ENCODE measurements at places on chromosomes 2 and 18.

GRCh38 chr2:83696838-83697237 lies 762.2 kb downstream of the SUCLG1 start:
- H3K27me3 ChIP-seq: no peaks in the 10 kb centered on the region
- H3K27ac ChIP-seq: no peak overlapping the region
- no peaks in the 10 kb centered on the region for H3K36me3 ChIP-seq

DNA sequence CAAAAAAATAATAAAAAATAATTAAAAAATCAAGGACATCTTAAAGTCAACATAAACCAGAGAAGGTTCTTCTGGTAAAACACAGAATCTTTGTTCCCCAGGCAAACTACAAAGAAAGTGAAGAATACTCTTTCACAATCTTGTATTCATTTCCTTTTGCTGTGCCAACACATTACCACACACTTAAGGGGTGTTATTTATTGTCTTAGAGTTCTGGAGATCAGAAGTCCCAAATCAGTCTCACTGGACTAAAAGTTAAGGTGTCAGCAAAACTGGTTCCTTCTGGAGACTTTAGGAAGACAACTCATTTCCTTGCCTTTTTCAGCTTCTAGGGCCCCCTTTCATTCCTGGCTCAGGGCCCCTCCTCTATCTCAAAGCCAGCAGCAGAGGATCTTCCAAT lies 12.2 kb upstream of the CAB39 start:
- no peaks in the 10 kb centered on the region for H3K4me1 ChIP-seq
- no peaks in the 10 kb centered on the region for H3K36me3 ChIP-seq
- H3K27me3 ChIP-seq: no peaks in the 10 kb centered on the region

DNA sequence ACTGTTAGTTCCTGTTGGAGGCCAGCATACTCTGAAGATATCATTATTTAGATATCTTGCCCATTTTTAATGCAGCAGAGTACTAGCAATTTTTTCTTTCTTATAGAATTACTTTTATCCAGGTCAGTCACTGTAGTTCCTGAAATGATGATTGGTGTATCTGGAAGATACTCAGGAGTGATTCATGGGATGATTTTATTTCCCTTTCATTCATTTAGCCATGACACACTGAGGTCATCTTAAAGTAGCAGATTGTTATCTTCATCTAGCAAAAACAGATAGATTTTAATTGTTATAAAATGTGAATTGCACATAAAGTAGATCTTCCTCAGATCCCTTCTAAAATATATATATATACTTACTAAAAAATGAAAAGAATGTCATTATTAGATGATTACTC lies 109.1 kb downstream of the PIK3C3 start:
- H3K4me1 ChIP-seq: no peaks in the 10 kb centered on the region
- H3K27ac ChIP-seq: no peak overlapping the region
- no peak for DNase-seq
- no peaks in the 10 kb centered on the region for H3K27me3 ChIP-seq
- H3K4me3 ChIP-seq: no peak overlapping the region
- peaks cover 8% of the 10 kb centered on the region for H3K36me3 ChIP-seq

DNA sequence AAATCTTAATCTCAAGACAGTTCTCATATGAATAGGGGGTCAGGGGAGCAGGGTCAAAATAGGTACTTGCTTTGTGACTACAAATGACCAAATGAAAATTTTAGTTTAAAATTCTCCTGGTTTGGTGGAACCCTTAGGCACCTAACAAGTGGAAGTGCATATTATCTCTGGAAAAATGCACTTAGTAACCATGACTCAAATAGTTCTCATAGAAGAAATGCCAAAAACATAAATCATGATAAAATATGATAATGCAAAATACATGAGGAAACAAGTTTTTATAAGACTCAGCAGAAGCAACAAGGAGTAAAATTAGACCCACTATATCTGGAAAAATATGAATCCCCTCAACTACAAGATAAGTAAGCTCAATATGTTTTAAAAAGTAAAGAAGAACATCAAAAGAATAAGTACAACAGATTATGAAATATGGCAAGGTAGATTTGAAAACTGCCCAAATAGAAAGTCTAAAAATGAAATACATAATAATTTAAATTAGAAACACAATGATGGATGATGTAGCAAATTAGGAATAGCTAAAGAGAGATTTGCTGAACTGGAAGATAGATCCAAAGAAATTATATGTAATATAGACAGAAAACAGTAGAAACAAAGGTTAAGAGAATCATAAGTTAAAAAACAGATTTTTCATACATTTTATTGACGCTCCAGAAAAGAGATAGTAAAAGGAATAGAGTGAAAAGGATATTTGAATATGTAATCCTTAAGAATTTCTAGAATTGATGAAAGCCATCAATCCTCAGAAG lies 308.3 kb downstream of the SETBP1 start:
- H3K4me3 ChIP-seq: no peak overlapping the region
- H3K36me3 ChIP-seq: no peaks in the 10 kb centered on the region
- H3K4me1 ChIP-seq: no peaks in the 10 kb centered on the region
- H3K27ac ChIP-seq: no peak overlapping the region
- no peak for DNase-seq

- DNase-seq: no peak
- H3K4me1 ChIP-seq: no peaks in the 10 kb centered on the region
- H3K27ac ChIP-seq: peak overlapping the region; percentile 16
These were observed 55.1 kb upstream of the MAP4K3 start for GRCh38 chr2:39492095-39492590.

- H3K27ac ChIP-seq: no peak overlapping the region
- no peaks in the 10 kb centered on the region for H3K36me3 ChIP-seq
- H3K27me3 ChIP-seq: no peaks in the 10 kb centered on the region
- no peak for DNase-seq
- H3K4me1 ChIP-seq: no peaks in the 10 kb centered on the region
These were observed 6.3 kb upstream of the MEP1B start for GRCh38 chr18:32183503-32183902.

GRCh38 chr2:217327953-217328621 lies 468.2 kb upstream of the TNP1 start:
- no peaks in the 10 kb centered on the region for H3K36me3 ChIP-seq
- no peaks in the 10 kb centered on the region for H3K27me3 ChIP-seq
- H3K27ac ChIP-seq: no peak overlapping the region
- H3K4me1 ChIP-seq: no peaks in the 10 kb centered on the region

GRCh38 chr2:106965611-106966010 lies 79.6 kb upstream of the ST6GAL2 start:
- DNase-seq: no peak
- no peaks in the 10 kb centered on the region for H3K36me3 ChIP-seq
- H3K27ac ChIP-seq: no peak overlapping the region
- no peaks in the 10 kb centered on the region for H3K4me1 ChIP-seq
- H3K4me3 ChIP-seq: no peak overlapping the region

DNA sequence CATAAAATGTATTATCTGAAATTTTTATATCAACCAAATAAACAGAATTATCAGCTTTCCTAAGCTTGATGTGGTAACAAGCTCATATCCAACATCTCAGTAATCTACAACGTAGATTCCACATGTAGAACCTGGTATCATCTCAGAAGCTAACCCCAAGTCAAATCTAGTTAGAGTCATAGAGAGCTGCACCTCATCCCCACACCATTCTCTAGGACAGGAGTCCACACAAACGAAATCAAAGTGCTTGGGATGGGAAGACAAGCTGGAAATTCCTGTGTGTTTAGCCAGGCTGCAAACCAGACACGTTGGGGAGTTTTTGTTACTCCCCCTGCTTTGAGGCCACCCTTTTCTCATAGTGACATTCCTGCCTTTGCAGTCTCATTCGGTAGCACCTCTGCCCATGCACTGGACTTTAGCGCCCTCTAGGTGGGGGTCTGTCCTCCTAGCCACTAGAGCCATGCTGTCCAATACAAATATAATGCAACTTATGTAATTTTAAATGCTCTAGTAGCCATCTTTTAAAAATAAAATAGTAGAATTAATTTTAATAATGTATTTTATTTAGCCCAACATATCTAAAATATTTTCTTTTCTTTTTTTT lies 28.1 kb upstream of the SATB2 start:
- no peak overlapping the region for H3K4me3 ChIP-seq
- no peak overlapping the region for H3K27ac ChIP-seq
- no peaks in the 10 kb centered on the region for H3K4me1 ChIP-seq
- DNase-seq: no peak
- no peaks in the 10 kb centered on the region for H3K27me3 ChIP-seq
- H3K36me3 ChIP-seq: no peaks in the 10 kb centered on the region

GRCh38 chr2:23709311-23709710 lies 217.6 kb downstream of the ATAD2B start:
- H3K27ac ChIP-seq: no peak overlapping the region
- no peak for DNase-seq
- peaks cover 9% of the 10 kb centered on the region for H3K36me3 ChIP-seq
- H3K4me1 ChIP-seq: no peaks in the 10 kb centered on the region
- H3K27me3 ChIP-seq: no peaks in the 10 kb centered on the region
- no peak overlapping the region for H3K4me3 ChIP-seq

GRCh38 chr2:96407919-96408550 lies 72.5 kb downstream of the NCAPH start:
- H3K4me1 ChIP-seq: no peaks in the 10 kb centered on the region
- no peaks in the 10 kb centered on the region for H3K36me3 ChIP-seq
- no peak overlapping the region for H3K4me3 ChIP-seq
- no peaks in the 10 kb centered on the region for H3K27me3 ChIP-seq
- DNase-seq: no peak
- peak overlapping the region; percentile 80 for H3K27ac ChIP-seq

GRCh38 chr2:159022019-159022418 lies 53.6 kb downstream of the TANC1 start:
- H3K4me1 ChIP-seq: no peaks in the 10 kb centered on the region
- no peaks in the 10 kb centered on the region for H3K36me3 ChIP-seq
- DNase-seq: no peak
- no peaks in the 10 kb centered on the region for H3K27me3 ChIP-seq

DNA sequence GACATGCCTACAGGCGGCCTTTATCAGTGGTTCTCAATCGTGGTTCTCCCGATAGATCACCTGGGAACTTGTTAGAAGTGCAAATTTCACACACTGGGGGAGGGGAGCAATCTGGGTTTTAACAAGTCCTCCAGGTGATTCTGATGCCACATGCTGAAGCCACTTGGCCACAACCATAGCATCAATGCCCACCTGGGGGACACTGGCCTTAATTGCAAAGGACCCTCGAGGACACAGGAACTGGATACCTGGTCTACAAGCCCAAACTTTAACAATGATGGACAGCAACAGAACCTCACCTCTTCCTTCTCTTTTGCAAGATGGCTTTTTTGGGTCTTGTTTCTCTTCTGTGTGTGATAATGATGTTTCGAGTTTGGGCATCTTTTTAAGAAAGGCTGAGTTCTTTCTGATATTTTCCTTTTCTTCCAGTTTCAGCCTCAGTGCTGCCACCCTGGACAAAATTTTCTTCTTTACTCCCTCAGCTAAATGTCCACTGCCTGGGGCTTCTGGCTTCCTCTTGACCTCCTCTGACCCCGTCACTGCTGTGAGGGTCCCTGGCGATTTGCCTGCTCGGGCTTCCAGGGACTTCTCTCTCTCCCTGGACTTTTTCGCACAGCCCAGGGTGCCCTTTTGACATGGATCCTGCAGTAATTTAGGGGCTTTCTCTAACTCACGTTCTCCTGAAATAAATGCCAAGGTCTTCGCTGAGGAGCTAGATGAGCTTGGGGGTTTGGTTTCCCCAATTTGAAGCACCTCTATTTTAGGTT lies 94.2 kb downstream of the ALPK2 start:
- no peaks in the 10 kb centered on the region for H3K27me3 ChIP-seq
- H3K4me3 ChIP-seq: no peak overlapping the region
- no peaks in the 10 kb centered on the region for H3K36me3 ChIP-seq

GRCh38 chr2:189347540-189347939 lies 93.7 kb upstream of the WDR75 start:
- H3K4me3 ChIP-seq: no peak overlapping the region
- no peaks in the 10 kb centered on the region for H3K4me1 ChIP-seq
- no peaks in the 10 kb centered on the region for H3K36me3 ChIP-seq
- H3K27ac ChIP-seq: peak overlapping the region; percentile 46
- no peaks in the 10 kb centered on the region for H3K27me3 ChIP-seq

- H3K4me3 ChIP-seq: no peak overlapping the region
- H3K27ac ChIP-seq: peak overlapping the region; percentile 56
- peaks cover 7% of the 10 kb centered on the region for H3K4me1 ChIP-seq
- no peaks in the 10 kb centered on the region for H3K27me3 ChIP-seq
These were observed 10.1 kb downstream of the IWS1 start for GRCh38 chr2:127516041-127516762.

DNA sequence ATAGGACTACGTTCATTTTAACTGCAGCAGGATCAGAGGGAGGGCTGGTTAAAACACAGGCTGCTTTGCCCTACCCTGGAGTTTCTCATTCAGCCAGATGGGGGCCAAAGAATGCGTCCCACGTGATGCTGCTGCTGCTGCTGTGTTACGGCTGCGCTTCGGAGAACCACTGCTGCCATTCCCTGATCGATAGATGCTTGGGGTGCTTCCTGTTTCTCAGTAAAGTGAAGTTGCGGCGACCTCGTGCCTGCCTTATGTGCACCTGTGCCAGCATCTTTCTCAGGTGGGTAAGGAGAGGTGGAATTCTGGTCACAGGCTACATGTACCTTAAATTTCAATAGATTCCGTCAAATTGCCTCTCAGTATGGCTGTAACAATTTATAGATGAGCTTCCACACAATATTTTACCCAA lies 24.7 kb upstream of the TOGARAM2 start:
- H3K27ac ChIP-seq: no peak overlapping the region
- no peaks in the 10 kb centered on the region for H3K4me1 ChIP-seq
- H3K27me3 ChIP-seq: no peaks in the 10 kb centered on the region
- no peak overlapping the region for H3K4me3 ChIP-seq
- no peaks in the 10 kb centered on the region for H3K36me3 ChIP-seq
- no peak for DNase-seq

DNA sequence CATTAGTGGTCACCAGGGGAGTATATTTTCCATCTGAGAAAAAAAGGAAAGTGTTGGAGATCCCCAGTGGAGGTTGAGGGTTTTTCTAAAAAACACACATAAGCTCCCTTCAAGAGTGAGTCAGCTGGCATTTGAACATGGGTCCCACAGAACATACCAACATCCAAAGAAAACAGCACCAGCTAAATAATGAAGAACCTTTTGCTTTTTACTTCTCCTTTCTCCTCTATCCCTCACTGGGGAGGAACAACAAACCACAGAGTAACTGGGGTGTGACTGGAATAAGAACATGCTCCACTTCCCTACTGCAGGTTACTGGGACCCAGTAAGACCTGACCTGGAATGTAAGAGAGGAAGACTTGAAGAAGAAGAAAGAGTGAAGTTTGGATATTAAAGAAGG lies 56.5 kb upstream of the RAPH1 start:
- H3K27me3 ChIP-seq: no peaks in the 10 kb centered on the region
- H3K36me3 ChIP-seq: no peaks in the 10 kb centered on the region
